ENCODE measurements at places on chromosomes 6 and 20.

DNA sequence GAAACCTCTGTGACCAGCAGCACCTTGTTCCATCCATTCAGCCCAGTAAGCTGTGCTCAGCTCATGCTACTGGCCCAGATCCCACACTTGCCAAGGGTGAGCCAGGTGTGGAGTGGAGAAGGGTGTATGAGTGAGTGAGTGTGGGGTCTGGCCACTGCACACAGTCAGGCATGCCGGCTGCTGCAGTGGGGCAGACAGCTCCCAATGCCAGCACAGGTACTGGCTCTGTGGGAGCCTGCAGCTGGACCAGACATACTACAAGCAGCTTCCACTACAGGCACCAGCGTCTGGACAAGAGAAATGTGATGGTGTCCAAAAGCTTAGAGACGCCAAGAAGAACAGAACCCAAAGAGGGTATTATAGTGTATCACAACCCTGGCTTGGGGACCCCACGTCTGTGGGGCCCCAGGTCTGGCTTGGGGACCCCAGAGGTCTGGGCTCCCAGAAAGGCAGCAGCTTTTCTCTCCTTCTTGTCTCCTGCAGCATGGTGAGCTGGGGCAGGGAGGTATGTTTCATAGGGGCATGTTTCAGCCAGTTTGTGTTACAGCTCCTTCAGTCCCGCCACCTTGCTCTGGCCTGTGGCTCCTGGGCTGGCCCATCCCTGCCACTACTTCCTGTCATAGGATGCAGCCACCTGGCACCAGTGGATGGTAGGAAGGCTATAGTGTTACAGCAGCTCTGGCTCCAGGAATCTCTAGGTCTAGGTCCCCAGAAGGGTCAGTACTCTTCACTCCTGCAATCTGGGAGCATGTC lies 152.4 kb upstream of the HSF2 start:
- no peak for DNase-seq

DNA sequence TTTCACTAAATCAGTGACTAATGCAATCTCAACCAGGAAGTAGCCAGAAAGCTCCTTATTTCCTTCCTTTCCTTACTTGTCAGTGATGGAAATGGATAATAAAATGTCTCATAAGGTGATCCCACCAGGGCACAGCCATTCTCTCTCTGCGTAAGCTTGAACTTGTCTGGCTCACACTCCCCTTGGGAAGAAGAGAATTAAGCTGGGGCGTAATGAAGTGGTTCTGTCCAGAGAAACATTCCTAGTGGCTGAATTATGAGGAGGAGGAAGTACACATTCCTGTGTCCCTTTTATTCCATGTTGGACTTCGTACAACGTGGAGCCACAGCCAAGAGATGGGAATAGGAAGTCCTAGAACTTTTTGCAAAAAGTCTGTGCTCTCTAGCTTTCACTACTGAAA lies 93.7 kb downstream of the MTHFD1L start:
- no peak for DNase-seq

DNA sequence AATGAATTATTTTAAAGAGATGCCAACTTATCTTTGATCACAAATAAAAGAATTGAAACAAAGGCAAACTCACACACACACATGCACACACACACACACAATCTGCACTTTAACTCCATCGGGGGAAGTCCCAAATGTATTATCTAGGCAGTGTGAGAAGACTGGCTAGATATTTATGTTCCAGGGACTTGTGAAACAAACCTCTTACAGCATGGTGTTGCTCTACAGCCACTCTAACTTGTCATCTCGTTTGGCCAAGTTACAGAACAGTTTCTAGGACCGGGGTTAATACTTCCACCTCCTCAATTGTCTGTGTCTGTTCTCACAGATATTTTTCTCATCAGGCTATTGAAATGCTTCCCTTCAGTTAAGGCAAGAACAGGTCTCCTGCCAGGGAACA lies 855.0 kb downstream of the EPHA7 start:
- no peak for DNase-seq

- no peak for DNase-seq
Measured at GRCh38 chr6:130322673-130323268, 43.0 kb upstream of the TMEM200A start.

GRCh38 chr20:24805456-24806238 lies 143.4 kb upstream of the CST7 start:
- DNase-seq = no peak

DNA sequence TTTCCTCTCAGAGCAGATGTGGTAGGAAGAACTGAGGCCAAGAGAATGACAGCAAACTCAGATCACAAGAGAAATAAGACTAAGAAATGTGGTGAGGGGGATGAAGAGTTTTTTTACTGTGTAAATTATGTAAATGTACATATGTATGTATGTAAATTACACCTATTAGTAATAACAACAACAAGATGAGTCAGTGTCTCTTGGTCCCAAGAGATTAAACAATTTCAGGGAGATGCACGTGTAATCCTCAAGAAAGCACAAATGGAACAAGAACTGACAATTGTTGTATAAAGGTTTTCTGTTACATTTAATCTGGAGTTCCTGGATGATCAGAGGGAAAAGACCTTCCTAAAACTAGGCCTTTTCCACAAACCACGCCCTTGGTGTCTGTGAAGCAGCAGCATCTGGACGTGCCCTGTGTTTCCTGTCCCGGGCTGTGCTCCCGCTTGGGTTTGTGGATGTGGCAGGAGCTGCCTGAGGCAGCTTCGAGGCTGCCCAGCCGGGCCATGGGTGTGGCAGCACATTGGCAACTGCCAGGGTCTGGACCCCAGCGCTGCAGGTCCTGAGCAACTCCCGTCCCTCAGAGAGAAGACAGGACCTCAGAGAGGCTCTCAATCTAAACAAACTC lies 994 bp downstream of the CLDN20 start:
- no peak for DNase-seq

DNA sequence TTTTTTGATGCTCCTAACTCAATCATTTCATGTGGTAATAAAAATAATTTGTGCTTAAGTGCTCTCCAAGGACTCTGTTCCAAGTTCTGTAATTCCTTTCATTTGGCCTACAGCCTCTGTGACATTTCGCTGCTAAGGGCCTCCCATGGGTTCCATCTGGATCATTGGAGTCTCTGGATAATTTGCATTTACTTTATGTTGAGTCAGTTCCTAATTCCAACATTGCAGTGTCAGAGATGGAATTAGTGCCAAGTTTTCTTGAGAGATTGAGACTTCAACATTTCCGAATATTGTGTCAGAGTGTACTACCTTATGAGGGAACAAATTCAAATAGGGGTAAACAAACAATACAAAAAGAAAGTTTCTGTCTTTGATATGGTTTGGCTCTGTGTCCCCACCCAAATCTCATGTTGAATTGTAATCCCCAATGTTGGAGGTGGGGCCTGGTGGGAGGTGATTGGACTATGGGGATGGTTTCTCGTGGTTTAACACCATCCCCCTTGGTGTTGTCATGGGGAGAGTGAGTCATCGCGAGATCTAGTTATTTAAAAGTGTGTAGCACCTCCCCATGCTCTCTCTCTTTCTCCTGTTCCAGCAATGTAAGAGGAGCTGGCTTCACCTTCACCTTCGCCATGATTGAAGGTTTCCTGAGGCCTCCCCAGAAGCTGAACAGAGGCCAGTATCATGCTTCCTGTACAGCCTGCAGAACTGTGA lies 244.1 kb upstream of the TBX18 start:
- DNase-seq = no peak

DNA sequence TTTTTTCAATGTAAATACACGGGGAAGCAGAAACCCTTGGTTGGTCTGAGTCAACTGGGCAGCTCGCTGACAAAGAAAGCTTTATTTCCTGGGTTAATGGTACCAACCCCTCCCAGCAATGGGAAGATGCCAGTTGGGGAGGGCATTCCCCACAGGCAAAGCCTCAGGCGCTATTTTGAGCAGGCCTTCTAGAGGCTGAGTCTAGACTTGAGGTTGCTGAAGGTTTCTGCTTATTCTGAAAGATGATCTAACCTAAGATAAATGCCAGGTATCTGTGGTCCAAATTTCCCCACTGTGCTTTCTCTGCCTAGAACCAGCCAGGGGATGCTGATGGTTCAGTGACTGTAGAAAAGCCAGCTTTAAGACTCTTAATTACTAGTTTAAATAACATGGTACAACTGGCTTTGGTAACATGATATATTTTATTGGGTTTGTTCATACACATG lies 172.5 kb upstream of the JARID2 start:
- DNase-seq = no peak

DNA sequence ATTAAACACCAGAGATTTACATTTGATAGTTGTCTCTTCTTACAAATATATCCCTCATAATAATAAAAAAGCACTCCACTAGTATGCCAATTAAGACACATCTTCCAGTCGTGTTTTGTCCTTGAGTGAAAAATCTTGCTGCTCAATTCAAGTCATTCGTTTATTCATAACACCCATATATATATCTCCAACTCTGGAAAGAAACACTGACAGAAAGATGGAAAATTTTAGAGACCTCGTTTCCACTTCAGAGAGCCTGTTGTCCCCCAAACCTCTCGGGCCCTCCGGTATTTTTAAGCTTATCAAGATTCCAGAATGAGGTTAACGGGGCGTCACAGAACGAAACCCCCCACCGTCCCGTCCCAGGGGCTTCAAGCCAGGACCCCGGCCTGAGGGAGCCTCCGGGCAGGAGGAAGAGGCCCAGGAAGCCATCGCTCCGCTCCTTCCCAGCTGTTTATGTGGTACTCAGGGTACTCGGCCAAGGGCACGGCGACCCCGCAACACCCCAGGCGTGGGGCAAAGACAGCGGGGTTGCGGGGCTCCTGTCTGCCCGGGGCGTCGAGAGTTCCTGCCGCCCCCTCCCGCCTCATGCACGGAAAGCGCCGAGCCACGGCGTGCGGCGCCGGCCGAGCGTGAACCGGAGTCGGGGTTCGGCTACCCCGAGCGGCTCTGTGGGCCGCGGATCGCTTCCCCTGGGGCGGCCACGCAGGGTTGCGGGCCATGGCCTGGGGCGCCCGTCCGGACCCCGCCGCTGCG lies 623 bp upstream of the SNX9 start:
- no peak for DNase-seq

- DNase-seq = no peak
Measured at GRCh38 chr6:30942338-30943060, 1.7 kb downstream of the MUCL3 start.

DNA sequence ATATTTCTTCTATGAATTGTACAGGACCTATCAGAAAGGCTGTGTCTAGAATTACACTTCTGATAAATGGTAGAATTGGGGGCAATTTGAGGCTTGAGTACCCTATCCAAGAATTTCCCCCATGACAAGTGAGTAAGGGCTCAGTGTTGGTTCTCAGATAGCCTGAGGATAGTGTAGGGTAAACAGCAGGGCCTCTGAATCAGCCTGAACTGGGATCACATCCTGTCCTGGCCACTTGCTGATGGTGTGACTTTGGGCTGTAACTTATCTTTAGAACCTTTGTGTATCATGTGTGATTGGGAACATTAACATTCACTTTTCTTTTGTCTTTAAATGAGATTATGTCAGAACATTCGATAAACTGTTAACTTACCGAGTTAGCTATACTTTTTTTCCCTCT lies 151.0 kb downstream of the CLIC5 start:
- DNase-seq = no peak

GRCh38 chr20:52242237-52243230 lies 51.0 kb upstream of the ZFP64 start:
- DNase-seq = no peak

DNA sequence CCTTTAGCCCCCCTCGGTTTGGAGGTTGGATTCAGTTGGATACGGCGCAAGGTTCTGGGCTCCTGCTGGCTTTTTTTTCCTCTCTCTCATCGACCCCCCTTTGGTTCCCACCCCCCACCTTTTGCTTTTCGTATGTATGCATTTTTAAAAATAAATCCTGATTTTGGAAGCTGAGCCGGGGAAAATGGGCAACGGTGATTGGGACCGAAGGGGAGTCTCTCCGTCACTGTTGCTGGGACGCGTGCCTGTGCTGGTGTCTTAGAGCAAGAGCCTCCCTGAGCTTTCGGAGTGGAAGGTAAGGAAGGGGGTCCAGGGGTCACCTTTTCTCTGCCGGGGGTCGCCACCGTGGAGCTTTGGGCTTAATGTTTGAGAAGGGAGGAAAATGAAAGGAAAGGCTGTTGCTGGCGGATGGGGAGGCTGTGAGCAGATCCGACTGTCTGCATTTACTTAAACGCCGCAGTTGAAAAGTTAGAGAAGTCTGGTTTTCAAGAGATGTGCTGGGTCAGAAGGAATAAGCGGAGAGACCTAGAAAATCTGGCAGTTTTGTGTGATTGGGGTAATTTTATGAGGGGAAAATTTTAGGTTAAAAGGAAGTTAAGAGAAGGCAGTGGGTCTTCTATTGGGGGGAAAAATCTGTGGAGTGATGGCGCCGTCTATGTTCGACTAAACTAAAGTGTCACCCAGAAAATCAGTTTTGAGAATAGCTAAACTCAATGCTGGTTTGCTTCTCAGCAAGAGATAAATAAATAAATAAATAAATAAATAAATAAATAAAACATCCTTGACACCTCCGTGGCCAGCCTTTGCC lies 828 bp downstream of the ADGRB3 start:
- no peak for DNase-seq

DNA sequence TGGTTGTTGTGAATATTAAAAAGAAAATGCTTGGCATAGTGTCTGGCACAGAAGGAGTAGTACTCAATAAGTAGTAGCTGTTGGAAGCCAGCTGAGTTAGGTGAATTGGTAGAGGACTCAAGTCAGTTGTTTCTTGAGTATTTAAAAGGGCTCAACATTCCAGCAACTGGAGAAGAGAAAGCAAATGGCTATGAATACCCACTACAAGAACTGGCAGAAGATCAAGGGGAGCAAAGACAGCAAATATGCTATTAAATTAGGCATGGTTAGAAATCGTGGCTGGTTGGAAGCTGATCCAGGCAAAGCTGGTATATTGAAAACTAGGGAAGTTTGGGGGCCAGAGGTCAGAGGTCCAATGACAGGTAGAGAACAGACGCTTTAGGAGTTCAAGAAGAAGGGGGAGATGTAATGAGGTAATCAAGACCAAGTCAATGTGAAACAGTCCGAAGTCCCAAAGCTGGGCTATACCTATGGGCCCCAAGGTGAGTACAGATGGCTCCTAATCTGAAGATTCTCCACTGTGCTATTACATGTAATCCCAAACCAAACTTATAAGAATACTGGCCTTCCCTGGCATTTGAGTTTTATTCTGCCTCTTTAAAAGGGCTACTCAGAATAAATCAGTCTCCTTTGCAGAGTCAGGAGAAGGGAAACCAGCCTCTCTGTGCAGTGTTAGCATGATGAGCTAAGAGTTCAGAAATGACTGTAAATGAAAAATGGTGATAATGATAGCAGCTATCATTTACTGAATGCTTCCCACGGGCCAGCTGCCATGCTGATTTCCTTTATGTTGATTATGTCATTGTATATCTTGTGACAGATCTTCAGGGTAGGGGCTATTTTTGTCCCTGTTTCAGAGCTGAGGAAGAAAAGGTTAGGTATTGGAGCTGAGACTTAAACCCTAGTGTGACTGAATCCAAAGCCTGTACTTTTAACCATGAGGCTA lies 122.3 kb downstream of the ANKS1A start:
- DNase-seq = no peak

GRCh38 chr20:38725931-38726803 lies 1.9 kb downstream of the SLC32A1 start:
- no peak for DNase-seq

DNA sequence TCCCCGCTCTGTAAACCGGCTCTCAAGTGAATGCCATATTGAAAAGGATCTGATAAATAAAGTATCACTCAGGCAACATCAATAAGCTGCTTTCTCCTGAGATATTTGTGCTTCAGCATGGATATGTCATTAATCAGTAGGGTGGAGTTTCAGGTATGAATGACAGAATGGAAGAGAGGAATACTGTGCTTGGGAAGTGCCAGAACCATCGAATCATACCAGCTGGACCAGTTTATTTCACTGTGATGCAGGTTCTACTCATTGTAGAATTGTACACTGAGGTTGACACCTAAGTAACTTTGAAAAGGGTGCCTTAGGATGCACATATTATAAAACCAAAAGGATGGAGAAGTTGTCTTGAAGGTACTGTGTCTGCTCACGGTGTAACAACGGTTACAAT lies 17.9 kb upstream of the TBC1D7 start:
- DNase-seq = no peak

Data from stimulated activated CD8-positive, alpha-beta memory T cell treated with anti-CD3 and anti-CD28 coated beads, Interleukin-15, amount 100 ng/mL, for 4 hours (primary cell).